Suppressor macrophage treated with lipopolysaccharide for 1 hour (primary cell): ENCODE measurements at places on chromosomes 6 and 20.

DNA sequence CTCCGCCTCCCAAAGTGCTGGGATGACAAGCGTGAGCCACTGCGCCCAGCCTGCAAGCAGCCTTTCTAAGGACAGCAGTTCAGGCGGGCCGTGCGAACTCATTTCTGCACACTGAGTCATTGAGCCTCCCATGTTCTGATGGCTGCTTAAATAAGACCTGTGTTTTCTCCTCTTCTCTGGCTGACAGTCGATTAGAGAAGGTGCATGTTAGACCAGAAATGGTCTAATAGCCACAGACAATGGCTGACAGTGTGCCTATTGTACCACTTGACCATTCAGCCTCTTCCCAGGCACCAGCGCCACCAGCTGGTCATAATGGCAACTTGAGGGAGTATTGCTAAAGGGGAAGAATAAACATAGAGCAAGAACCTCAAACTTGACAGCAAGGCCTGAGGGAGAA, 6.2 kb downstream of the CST11 start:
- peak; percentile 64 for DNase-seq

DNA sequence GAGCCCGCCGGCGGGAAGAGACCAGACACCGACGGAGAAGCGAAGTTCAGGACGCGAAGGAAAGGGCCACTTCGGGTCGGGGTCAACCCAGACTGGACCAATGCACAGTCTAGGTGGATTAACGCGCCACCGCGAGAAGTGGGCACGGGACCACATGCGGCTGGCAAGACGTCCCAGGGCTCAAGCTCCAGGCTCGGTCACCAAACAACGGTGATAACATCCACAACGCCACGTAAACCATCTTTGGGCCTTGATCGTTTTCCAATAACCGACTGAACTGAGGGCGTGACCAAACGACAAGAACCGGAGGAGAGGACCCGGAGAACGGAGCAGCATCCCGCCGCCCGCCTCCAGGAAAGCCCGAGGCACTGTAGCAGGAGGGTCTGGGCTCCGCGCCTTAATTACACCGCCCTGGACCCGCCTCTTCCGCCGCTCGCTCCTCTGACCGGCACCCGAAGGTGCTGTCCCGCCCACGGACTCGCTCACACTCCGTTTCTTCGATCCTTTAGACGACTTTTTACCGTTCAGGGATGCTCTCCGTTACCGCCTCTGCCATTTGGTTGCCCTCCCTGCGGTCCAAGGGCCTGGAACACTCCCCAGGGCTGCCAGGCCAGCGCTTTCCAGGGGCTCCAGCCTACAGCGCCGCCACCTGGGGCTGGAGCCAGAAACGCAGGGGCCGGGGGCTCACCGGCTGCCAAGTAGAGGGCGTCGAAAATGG, 44.1 kb downstream of the DPPA5 start:
- DNase-seq = peak; percentile 37

DNA sequence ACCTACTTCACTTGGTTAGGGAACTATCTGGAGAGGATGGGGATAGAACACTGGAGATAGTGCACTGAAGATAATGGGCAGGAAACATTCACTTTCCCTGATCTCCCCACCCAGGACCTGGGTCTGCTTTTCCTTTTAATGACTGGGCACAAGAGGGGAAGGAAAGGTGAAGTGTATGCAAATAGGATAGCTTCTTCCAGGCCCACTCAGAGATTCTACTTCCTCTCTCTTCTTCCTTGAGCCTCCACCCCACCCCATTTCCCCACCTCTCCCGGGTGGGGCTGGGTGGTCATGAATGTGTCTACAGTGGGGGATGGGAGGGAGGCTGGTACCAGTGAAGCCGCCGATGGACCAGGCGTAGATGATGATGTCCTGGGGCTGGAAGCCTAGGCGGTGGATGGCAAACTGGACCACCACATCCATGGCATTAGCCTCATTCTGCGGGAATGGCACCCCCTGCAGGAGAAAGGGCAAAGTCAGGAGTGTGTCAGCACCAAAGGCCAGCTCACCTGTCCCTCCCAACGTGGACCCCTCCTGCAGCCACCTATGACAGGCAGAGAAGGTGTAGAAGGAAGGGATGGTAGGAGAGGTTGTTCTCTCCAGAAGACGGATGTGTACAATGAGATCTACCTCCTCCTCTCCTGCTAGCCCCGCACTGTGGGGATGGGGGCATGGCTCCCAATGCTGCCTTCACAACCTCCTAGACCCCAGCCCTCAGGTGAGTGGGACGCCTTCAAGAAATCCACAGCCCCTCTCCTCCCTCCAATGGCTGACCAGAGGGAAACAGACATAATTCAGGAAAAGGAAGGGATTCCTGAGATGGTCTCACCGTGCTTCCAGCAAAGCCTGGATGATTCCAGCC, 8.6 kb upstream of the LY6G5C start:
- DNase-seq = peak; percentile 6

DNA sequence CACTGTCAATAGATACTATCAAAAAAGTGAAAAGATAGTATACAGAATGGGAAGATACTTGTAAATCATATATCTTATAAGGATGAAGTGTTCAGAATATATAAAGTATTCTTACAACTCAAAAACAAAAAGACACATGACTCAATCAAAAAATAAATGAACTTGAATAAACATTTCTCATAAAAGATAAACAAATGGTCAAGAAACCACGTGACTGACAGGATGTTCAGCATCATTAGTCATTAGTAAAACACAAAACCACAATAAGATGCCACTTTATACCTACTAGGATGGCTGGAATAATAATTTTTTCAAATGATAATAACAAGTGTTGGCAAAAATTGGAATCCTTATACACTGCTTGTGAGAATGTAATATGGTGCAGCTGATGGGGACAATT, 729.1 kb upstream of the HS3ST5 start:
- no peak for DNase-seq

DNA sequence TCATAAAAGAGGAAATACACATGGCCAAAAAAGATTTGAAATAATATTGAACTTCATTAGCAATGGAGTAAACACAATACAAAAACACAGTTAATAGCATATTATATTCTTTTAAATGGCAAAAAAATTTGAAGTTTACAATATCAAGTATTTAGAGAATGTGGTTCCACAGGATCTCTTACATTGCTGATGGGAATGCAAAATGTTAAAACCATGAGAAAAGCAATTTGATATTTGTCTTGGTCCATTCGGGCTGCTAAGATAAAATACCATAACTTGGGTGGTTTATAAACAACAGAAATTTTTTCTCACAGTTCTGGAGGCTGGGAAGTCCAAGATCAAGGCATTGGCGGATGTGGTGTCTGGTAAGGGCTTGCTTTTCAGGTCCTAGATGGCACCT, 154.0 kb upstream of the PLN start:
- no peak for DNase-seq

GRCh38 chr20:56358070-56358469, 704 bp upstream of the FAM210B start:
- no peak for DNase-seq
